Stimulated activated CD4-positive, alpha-beta T cell treated with anti-CD3 and anti-CD28 coated beads, Interleukin-2, amount 100 ng/mL, for 24 hours (primary cell): ENCODE measurements at places on chromosomes 13 and 19.
A peak's percentile ranks its signal among the peaks of the same experiment; 100 is the strongest.

GRCh38 chr19:33071887-33072286, 7.2 kb upstream of the RHPN2 start:
- DNase-seq: no peak

- no peak for DNase-seq
Measured at GRCh38 chr19:49103331-49104085, 10.7 kb upstream of the LIN7B start.

- DNase-seq: no peak
Measured at GRCh38 chr13:32989942-32990341, 26.3 kb upstream of the KL start.

DNA sequence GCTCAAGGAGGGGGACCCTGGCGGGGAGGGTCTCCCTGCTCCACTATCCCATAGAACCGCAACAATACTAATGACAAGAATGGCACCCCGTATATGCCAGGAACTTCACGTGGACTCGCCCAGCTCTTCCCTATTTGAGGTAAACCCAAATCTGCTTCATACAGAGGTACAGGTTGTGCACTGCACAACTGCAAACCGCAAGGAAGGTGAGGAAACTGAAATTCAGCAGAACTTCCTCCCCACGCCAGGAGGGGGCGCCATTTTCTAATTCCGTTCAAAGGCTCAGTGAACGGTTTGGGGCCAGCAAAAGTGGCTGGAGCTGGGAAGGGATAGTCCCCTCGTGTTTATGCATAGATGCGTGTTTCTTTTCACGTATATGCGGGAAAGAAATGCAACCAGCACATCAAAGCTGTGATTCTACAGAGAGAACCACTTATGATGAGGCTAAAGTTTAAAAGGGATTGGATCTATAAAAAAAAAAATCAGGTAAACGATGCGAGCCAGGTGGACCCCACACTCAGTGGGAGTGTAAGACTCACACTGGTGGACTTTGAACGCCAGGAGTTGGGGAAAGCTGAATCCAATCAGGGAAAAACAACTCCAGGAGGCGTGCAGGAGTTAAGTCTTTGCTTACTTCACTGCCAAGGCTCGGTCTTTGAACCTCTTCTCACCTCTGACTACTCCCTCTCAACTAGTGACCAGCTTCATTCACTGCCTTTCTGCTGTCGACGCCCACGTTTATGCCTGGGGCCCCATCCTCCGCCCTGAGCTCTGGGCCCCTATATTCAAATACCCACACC, 20.3 kb downstream of the C19orf81 start:
- DNase-seq: peak; percentile 63

- no peak for DNase-seq
Measured at GRCh38 chr19:48627865-48628314, 8.6 kb downstream of the SPHK2 start.

- DNase-seq: no peak
Measured at GRCh38 chr13:112997188-112998130, 28.4 kb downstream of the MCF2L start.

DNA sequence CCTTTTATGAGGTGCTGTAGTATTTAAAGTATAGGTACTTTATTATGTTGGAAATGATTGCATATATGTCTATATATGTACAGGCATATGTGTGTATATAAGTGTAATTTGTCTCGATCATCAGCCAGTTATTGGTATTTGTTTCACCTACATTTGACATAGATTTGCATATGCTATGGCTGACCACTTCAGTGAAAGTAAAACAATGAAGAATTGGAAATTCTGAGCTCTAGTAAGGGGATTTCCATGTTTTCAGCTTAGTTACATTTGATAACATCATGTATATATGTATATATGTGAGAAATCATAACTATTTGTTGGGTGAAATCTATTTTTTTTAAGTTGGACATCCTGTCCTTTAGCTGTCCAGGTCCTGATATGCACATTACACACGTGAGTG, 1303.9 kb downstream of the EFNB2 start:
- DNase-seq: no peak

DNA sequence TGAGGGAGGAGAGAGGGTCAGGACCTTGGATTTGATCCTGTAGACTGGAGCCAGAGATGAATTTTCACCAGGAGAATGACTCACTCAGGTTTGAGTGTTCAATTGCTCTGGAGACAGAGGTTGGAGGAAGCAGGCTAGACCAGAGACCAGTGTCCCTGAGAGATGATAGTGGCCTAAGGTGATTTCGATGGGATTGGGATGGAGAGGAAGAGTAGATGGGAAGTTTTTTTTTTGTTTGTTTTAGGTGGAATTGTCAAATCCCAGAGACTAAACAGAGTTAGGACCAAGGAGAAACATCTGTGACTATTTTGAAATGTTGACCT, 2.3 kb downstream of the CEBPG start:
- no peak for DNase-seq

DNA sequence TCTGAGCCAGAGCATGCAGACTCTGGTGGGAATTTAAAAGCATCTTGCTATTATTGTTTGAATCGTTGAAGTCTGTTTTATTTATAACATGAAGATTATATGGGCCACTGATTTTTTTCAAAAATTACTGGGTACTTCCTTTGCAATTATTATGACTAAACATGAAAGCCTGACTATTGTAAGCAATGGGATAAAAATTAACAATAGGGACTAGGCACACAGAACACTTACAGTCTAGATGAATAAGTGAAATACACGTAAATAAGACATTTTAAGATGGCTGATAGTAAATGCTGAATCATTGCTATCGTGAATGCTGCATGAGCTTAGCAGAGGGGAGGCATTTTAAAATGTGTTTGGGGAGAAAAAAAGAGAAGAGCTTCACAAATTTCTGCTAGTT, 81.0 kb upstream of the MAB21L1 start:
- DNase-seq: no peak

- DNase-seq: no peak
Measured at GRCh38 chr19:3810708-3811355, 24.7 kb upstream of the MATK start.

GRCh38 chr19:6250024-6250615, 29.7 kb downstream of the MLLT1 start:
- DNase-seq: no peak

- no peak for DNase-seq
Measured at GRCh38 chr19:16355293-16356043, 30.8 kb downstream of the KLF2 start.

DNA sequence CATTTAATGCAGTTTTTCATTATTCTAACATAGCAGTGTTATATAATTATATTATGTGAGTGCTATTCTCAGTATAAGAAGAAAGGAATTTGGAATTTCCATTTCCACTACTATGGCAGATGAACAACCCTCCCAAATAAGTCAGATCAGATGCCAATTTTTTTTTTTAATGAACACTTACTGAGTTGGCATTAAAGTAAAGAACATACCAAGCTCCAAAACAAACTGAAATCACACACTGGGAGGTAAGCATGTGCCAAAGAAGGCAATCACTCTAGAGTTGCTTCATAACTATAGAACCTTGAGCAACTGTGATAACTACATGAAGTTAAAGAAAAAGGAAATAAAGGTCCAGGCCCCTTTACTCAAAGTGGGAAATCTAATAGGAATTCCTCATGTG, 90.3 kb downstream of the RNF17 start:
- DNase-seq: no peak

- DNase-seq: no peak
Measured at GRCh38 chr13:34116651-34117050, 298.7 kb downstream of the RFC3 start.

DNA sequence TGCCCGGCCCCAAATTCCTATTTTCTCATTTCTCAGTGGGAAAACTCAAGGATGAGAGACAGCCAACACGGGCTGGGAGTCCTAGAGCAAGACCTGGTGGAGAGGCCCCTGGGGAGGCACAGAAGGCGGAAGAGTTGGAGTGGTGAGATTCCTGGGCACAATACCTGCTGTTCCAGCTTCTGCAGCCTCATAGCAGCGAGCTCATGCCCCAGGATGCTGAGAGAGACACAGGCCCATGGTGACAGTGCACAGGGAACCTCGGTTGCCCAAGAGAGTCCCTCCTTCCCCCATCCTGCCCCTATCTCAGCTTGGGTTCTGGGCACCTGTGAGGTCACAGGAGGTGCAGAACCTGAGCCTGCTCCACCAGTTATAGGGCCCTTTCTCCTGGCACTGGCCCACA, 1.4 kb downstream of the TULP2 start:
- no peak for DNase-seq
